ENCODE measurements at places on chromosomes 2 and 18.

DNA sequence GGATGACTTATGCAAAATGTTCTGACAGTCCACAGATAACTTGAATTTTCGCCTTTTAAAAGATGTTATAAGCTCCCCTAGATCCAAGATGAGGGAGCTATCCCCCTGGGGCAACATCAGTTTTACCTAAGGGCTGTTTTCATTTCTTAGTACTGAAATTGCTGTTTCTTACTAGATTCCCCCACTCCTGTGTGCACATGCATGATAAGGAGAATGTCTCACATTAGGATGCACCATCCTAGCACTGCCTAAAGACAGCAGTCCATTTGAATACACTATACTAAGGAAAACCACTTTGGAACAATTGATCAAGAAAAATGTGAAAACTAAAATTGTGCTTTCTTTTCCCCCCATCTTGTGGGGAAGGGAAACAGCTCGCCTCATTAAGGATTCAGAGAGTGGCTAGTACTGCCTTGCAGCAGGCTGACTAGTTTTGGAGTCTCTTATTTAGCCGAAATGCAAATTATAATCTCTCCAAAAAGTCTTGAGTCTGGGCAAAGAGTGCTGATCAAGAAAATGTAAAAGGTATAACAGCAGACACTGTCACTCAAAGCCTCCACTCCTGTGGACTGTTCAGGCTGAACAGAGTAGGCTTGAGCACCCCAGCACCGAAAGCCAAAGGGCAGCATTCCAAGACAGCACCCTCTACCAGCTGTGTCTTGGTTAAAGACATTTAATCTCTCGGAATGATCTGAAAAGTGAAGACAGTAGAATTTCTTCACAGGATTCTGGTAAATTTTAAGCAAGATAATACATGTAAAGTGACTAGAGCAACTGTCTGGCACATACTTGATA lies 65.0 kb downstream of the ZNF385B start:
- DNase-seq, result no peak

GRCh38 chr2:32910883-32911598 lies 35.7 kb upstream of the LTBP1 start:
- DNase-seq, result no peak

GRCh38 chr2:64105670-64106461 lies 38.4 kb downstream of the PELI1 start:
- no peak for DNase-seq

GRCh38 chr18:69455125-69455524 lies 54.4 kb downstream of the DOK6 start:
- no peak for DNase-seq

GRCh38 chr2:106061611-106062349 lies 132.3 kb downstream of the UXS1 start:
- DNase-seq, result no peak

GRCh38 chr18:3199942-3200645 lies 19.7 kb downstream of the MYOM1 start:
- no peak for DNase-seq

- DNase-seq, result no peak
Observed at GRCh38 chr2:162308747-162309503, 9.6 kb downstream of the IFIH1 start.

- DNase-seq, result no peak
Observed at GRCh38 chr2:48588745-48589144, 28.9 kb upstream of the GTF2A1L start.

All from stimulated activated CD4-positive, alpha-beta T cell treated with anti-CD3 and anti-CD28 coated beads, TNF-alpha, amount 100 ng/mL, for 24 hours (primary cell).